Adrenal gland (tissue), 19 donors: ENCODE measurements at places on chromosomes 12 and 14. TPM values are rescaled to one million over a fixed set of nuclear protein-coding genes. Genes with fewer than 3 reads are reported as not detected.

TMEM63C gene
- total RNA-seq = 10.1 TPM

DNAH10 gene
- total RNA-seq = 0.13 TPM

ANKS1B gene
- 12.5 TPM for total RNA-seq

CPM gene
- 46.9 TPM for total RNA-seq

KLRK1 gene
- 0.25 TPM for total RNA-seq

CCDC184 gene
- total RNA-seq = 2.3 TPM

COCH gene
- 0.91 TPM for total RNA-seq

SYT1 gene
- total RNA-seq = 4.7 TPM
